ENCODE measurements at places on chromosomes 1 and 21. TPM values are rescaled to one million over a fixed set of nuclear protein-coding genes. Genes with fewer than 3 reads are reported as not detected.

- DNase-seq, result no peak
Observed at GRCh38 chr1:11052839-11053757, 6.1 kb upstream of the MASP2 start.

DNA sequence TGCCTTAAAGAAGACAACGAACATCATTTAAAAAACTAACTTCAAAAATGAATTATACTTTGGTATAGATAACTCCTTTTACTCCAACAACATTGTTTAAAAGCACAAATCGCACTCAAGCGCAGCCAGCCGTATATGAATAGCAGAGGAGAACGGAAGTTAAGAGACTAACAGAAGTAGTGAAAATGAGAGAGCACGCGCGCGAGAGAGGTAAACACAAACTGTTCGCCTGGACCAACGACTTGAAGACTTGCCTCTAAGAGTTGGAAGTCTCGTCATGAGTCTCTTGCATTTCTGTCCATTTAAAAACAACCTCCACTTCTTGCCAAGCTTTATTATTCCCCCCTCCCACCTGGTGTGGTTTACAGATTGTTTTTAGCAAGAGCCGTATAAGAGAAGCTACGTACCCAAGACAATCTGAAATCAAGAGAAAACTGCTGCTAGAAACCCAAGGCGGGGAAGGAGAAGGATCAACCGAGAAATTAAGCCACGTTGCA, 479 bp downstream of the SELENOF start:
- peak; percentile 47 for DNase-seq

DNA sequence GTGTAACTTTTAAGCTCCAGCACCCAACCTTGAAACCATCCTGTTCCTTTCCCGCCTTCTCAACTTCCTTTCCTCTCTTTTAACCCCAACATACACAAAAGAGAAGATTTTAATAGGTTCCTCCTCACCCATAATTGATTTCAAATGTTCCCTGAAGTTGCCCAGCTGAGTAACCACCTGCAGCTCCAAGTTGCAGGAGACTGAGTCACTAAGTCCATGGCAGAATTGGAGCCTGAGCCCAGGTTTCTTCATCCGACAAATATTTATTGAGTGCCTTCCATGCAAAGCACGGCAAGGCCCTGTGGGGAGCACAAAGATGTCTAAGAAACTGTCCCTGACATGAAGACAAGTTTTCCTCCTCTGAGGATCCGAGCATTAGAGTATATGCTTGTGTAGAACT, 97.7 kb downstream of the PAPPA2 start:
- DNase-seq, result peak; percentile 74

The BRWD1 gene
- total RNA-seq, result 80.5 TPM

DNA sequence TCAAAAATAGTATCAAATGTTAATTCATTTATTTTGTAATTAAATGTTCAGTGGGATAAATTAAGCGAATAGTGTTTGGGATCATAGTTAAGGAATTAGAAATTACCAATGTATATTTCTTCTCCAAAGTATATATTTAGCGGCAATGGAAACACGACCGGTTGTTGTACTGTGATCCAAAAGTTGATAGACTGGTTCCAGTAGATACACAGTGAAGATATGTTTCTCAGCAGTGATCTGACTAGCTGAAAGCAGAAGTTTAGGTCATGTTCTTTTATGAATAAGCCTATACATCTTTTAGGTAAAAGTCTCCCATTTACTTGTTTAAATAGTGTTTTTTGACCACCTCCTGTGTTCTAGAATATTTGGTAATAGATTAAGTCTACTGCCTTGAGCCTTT, 8.8 kb downstream of the USP16 start:
- no peak for DNase-seq

GRCh38 chr1:196071447-196071846, 536.8 kb downstream of the KCNT2 start:
- DNase-seq, result no peak

- no peak for DNase-seq
Observed at GRCh38 chr1:185636848-185637247, 97.3 kb upstream of the HMCN1 start.

The DNASE2B gene
- total RNA-seq, result not detected

GRCh38 chr1:226371027-226371694, 36.7 kb downstream of the PARP1 start:
- no peak for DNase-seq

Data from fibroblast of the aortic adventitia (primary cell).